ENCODE measurements at places on chromosomes 5 and 9.

GRCh38 chr5:137994556-137994955 is 38.3 kb downstream of the FAM13B start:
- no peak overlapping the region for H3K4me3 ChIP-seq
- H3K27ac ChIP-seq: no peak overlapping the region
- H3K4me1 ChIP-seq: peaks cover 24% of the 10 kb centered on the region
- no peaks in the 10 kb centered on the region for H3K27me3 ChIP-seq
- no peaks in the 10 kb centered on the region for H3K36me3 ChIP-seq

GRCh38 chr5:25974451-25974850 is 1063.9 kb downstream of the CDH9 start:
- H3K27me3 ChIP-seq: no peaks in the 10 kb centered on the region
- no peaks in the 10 kb centered on the region for H3K36me3 ChIP-seq
- no peak overlapping the region for H3K4me3 ChIP-seq
- no peaks in the 10 kb centered on the region for H3K4me1 ChIP-seq
- H3K27ac ChIP-seq: no peak overlapping the region
- DNase-seq: no peak

DNA sequence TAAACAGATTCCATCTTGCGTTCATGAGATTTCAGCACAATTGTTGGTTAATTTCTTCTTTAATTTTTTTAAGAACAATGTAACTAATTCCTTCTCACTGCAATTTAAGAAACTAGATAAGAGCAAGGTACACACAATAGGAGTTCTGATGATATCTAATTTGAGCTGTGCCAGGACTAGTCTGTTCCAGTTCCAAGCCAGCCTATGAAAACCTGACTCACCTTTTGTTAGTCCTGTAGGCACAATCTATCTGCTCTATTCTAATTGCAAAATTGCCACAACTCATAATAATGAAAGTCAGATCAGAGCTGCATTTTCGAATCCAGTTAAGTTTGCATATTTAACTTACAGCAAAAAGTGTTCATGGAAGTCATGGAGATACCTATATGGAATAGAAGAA is 494.1 kb upstream of the TUSC1 start:
- H3K4me1 ChIP-seq: no peaks in the 10 kb centered on the region
- H3K36me3 ChIP-seq: no peaks in the 10 kb centered on the region
- H3K27ac ChIP-seq: no peak overlapping the region
- no peak for DNase-seq
- H3K4me3 ChIP-seq: no peak overlapping the region

- no peak overlapping the region for H3K27ac ChIP-seq
- DNase-seq: no peak
- H3K4me3 ChIP-seq: no peak overlapping the region
- H3K27me3 ChIP-seq: no peaks in the 10 kb centered on the region
These were observed 514.2 kb downstream of the SPOCK1 start for GRCh38 chr5:136984772-136985446.

DNA sequence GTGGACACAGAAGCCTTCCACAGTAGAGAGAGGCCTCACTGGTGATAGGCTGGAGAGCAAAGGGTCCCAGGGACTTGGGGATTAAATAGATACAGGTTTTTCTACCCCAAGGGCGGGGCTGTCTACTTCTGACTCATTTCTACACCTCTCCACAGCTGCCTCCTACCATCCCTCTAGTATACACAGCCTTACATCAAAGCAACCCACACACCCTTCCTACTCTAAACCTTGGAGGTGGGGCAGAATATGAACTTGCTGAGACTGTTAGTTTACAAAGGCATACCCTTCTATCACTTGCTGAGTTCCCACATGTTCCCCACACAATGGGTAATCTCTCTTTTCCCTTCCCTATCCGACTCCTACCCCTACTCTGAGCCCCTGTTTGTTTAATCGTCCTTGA is 19.9 kb upstream of the PCA3 start:
- H3K27me3 ChIP-seq: no peaks in the 10 kb centered on the region
- no peak overlapping the region for H3K27ac ChIP-seq
- H3K4me1 ChIP-seq: no peaks in the 10 kb centered on the region

- H3K27me3 ChIP-seq: no peaks in the 10 kb centered on the region
- H3K4me3 ChIP-seq: no peak overlapping the region
- H3K36me3 ChIP-seq: no peaks in the 10 kb centered on the region
- no peak overlapping the region for H3K27ac ChIP-seq
- no peaks in the 10 kb centered on the region for H3K4me1 ChIP-seq
These were observed 316.6 kb downstream of the AGTPBP1 start for GRCh38 chr9:85425153-85425611.

DNA sequence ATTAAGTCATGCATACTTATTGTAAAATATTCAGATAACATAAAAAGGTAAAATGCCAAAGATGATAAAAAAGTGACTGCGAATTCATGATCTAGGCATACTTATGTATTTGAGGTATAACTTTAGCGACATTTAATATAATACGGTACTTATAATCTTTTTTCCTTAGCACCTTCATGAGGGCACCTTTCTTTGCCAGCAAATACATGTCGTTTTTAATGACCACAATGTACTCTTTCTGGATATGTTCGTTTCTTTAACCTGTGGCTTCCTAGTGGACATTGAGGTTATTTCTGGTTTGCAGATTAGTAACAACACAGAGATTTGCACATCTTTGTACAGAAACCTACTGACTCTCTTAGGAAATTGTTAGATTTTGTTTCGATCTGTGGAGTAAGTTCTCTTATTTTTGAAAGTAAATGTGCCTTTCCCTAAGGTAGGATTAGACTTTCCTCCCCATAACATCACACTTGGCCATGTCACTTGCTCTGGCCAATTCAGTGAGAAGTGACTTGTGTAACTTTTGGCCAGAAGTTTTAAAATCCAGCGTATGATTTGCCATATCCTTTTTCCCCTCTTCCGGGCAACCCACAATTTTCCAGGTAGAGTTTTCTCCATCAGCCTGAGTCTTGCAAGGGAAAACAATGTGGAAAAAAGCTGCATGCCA is 24.4 kb downstream of the ANKRD33B start:
- H3K27ac ChIP-seq: no peak overlapping the region
- H3K36me3 ChIP-seq: no peaks in the 10 kb centered on the region
- no peak for DNase-seq
- H3K27me3 ChIP-seq: no peaks in the 10 kb centered on the region
- H3K4me3 ChIP-seq: no peak overlapping the region

DNA sequence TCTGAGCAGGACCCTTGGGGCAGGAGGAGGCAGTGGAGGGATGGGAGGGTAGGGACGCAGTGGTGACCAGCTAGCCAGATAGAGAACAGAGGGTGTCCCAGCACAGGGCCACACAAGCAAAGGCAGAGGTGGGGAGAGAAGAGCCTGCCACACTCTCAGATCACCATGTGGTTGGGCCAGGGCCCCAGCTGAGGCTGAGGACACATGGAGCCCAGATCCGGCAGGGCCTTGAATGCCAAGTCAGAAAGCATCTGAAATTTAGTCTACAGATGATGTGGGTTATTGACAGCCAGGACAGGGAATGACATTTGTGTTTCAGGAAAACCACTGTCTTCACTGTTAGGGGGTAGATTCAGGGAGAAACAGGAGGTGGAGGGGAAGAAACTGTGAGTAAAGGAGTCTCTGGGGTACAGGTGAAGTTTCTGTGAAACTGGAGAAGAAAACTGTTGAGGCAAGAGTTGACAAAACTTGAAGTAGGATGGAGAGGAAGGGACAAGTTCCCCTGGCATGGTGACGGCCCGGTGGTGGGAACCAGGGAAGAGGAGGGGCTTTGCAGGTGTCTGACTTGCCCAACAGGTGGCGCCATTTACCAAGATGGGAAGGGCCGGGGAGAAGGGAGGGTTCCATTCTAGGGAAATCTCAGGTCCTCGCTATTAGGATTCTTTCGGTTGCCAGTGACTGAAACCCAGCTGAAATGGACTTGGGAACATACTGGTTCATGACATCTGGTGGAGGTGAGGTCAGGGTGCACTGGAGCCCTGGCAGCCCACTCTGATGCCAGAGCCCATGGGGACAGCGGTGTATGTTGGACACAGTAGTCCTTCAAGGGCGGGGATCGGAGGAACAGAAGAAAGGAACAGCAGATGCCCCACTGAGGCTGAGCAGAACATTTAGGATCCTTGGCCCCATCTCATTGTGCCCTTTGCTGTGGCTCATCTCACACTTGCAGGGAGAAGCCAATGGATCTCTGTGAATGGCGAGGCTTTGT is 100.1 kb downstream of the KCNIP1 start:
- no peaks in the 10 kb centered on the region for H3K36me3 ChIP-seq
- no peak overlapping the region for H3K27ac ChIP-seq
- no peak for DNase-seq
- H3K27me3 ChIP-seq: no peaks in the 10 kb centered on the region

GRCh38 chr9:14111696-14112095 is 202.2 kb downstream of the NFIB start:
- H3K36me3 ChIP-seq: peaks cover 24% of the 10 kb centered on the region
- no peaks in the 10 kb centered on the region for H3K4me1 ChIP-seq
- no peak overlapping the region for H3K4me3 ChIP-seq
- no peak for DNase-seq
- H3K27ac ChIP-seq: no peak overlapping the region

GRCh38 chr5:150125334-150125733 is 30.3 kb downstream of the PDGFRB start:
- no peak overlapping the region for H3K4me3 ChIP-seq
- H3K4me1 ChIP-seq: peaks cover 10% of the 10 kb centered on the region
- H3K27ac ChIP-seq: no peak overlapping the region
- H3K36me3 ChIP-seq: no peaks in the 10 kb centered on the region
- DNase-seq: no peak

GRCh38 chr9:111803924-111804323 is 9.2 kb upstream of the SHOC1 start:
- no peaks in the 10 kb centered on the region for H3K4me1 ChIP-seq

GRCh38 chr9:86034863-86035734 is 64.3 kb downstream of the GOLM1 start:
- H3K4me3 ChIP-seq: no peak overlapping the region
- H3K4me1 ChIP-seq: no peaks in the 10 kb centered on the region
- H3K36me3 ChIP-seq: no peaks in the 10 kb centered on the region
- H3K27me3 ChIP-seq: no peaks in the 10 kb centered on the region
- no peak overlapping the region for H3K27ac ChIP-seq

GRCh38 chr5:67693956-67694809 is 497.6 kb upstream of the CD180 start:
- peak overlapping the region; percentile 90 for H3K27ac ChIP-seq
- no peak overlapping the region for H3K4me3 ChIP-seq
- H3K27me3 ChIP-seq: no peaks in the 10 kb centered on the region
- H3K4me1 ChIP-seq: peaks cover 29% of the 10 kb centered on the region
- no peaks in the 10 kb centered on the region for H3K36me3 ChIP-seq
- DNase-seq: peak; percentile 98

GRCh38 chr5:106376522-106376921 is 1294.2 kb downstream of the EFNA5 start:
- no peaks in the 10 kb centered on the region for H3K27me3 ChIP-seq
- H3K36me3 ChIP-seq: no peaks in the 10 kb centered on the region
- no peak for DNase-seq
- no peak overlapping the region for H3K4me3 ChIP-seq
- H3K4me1 ChIP-seq: no peaks in the 10 kb centered on the region

DNA sequence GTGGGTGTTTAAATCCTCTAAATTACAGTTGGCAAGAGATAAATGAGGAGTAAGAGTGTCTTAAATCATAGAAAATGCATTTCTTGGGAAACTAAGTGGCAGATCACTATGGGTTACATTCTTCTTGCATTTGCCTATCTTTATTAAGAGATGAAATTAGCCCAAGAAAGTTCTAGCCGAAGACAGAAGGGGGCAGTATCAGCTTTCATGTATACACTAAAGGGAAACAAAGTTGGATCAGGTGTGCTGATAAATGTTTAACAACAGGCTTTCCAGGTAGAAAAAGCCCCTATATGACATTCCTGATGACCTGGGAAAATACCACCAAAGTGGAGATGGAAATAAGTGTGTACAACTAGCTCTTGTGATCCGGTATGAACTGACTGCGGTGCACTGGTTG is 81.9 kb upstream of the TLR4 start:
- H3K4me1 ChIP-seq: no peaks in the 10 kb centered on the region
- H3K36me3 ChIP-seq: no peaks in the 10 kb centered on the region
- H3K4me3 ChIP-seq: no peak overlapping the region
- no peak overlapping the region for H3K27ac ChIP-seq
- no peak for DNase-seq
- H3K27me3 ChIP-seq: no peaks in the 10 kb centered on the region

DNA sequence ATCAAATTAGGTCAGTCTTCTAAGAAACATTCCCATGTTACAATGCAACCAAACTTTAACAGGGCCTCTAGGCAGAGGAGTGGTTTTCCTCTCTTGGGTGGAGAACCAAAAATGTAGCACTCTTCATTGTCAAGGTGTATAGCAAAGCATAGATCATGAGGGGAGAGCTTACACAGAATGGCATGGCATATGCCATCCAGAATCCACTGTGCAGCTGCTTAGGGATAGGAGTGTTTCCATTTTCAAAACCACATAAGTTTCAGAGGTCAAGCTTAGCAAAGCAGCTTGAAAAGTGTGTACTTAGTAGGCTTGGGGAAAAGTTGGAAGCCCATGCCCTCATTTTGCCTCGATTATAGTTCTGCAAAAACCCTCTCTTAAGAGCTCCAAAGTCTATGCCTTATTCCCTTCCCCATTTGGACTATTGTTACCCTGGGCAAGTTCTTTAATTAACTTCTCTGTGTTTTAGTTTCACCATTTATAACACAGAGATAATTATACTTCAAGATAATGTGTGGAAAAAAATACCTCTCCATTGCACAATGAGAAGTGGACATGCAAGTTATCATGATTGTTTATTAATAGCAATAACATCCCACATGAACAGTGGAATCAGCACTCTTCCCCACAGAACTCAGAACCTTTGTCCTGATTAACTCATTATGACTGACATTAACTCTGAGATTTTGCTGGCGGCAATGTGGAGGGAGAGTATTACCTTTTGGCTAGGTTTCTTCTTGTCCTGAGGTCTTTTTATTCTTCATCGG is 398.9 kb upstream of the WWC1 start:
- H3K36me3 ChIP-seq: no peaks in the 10 kb centered on the region
- H3K4me3 ChIP-seq: no peak overlapping the region
- no peak for DNase-seq

GRCh38 chr5:43256261-43256966 is 56.8 kb downstream of the HMGCS1 start:
- DNase-seq: no peak
